ENCODE measurements at places on chromosomes 4 and X.
A peak's percentile ranks its signal among the peaks of the same experiment; 100 is the strongest.

GRCh38 chr4:168636506-168637196 is 139.8 kb downstream of the PALLD start:
- DNase-seq: peak; percentile 93

GRCh38 chr4:110361921-110362320 is 114.0 kb upstream of the ENPEP start:
- DNase-seq: no peak

GRCh38 chrX:118976599-118977340 is 2.4 kb downstream of the LONRF3 start:
- DNase-seq: no peak

DNA sequence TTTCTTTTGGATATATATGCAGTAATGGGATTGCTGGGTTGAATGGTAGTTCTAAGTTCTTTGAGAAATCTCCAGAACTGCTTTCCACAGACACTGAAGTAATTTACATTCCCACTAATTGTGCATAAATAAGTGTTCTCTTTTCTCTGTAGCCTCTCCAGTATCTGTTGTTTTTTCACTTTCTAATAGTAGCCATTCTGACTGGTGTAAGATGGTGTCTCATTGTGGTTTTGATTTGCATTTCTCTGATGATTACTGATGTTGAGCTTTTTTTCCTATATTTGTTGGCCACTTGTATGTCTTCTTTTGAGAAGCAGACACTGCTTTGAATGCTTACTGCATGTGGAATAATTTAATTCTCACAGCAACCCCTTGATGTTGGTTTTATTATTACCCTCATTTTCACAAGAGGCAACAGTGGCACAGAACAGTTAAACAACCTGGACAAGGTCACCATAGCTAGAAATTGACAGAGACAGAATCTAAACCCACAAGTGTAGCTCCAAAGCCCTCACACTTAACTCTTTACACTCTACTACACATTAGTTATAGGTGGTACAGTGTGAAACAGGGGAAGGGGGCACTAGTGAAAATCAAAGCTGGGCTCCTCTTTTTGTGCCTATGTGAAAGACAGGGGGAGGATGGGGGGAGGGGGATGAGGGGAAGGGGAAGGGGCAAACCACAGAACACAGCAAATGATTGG is 96.1 kb downstream of the REELD1 start:
- DNase-seq: no peak

DNA sequence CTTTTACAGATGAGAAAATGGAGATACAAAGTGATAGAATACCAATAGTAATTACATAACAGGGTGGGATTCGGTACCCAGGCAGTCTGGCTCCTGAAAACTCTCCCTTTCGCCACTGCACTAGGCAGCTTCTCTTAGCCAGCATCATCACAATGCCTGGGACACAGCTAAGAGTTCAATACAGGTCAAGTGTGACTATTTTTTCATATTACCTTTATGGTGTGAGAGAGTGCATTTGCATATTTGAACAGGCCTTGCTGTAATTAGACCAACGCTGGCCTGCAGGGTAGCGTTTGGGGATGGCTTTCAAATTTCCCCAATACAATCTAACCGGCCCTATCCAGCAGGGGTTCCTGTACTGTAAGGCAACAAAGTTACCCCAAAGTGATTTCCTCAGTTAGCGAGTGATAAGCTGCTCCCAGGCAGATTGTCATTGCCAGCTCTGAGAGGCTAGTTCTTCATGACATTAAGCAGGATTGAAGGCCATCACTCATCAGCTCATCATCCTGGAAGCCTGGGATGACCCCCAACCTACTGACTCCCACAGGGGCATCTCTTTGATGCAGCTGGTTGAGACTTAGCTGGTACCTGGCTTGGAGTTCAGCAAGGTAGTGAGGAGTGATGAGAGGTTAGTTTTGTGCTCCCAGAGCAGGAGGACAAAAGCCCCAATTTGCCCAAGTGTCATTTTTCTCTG is 836.8 kb upstream of the LCORL start:
- DNase-seq: no peak

DNA sequence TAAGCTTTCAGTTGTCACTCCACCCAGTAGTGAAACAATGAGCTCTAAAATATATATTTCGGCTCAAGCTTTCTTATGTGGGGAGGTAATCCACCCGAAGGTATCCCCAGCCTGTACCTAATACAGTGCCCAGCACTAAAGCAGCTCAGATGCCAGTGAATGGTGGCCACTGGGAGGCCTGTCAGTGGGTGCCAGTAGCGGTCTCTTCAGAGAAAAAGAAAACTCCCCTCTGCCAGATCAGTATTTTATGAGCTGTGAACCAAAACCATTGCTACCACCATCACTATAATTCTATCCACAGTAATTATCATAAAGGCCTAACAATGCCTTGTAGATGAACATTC is 835 bp upstream of the NFKB1 start:
- no peak for DNase-seq

GRCh38 chrX:21691512-21692018 is 33.4 kb upstream of the KLHL34 start:
- no peak for DNase-seq

DNA sequence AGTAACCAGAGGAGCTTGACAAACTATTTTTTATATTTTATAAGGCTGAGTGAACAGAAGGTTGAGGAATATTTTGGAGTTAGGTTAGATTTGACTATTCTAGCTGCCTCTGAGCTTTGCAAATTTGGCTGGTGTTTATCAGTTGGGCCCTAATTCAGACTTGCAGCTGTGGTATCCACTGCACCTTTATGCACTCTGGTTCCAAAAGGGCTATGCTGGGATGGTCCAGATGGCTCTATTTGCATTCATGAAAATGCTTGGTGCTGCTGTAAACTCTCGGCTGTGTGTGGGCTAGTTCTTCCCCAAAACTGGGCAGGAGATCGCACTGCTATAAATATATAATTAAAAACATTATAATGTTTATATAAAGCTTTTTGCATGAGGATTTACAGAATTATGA is 106.3 kb downstream of the REPS2 start:
- DNase-seq: peak; percentile 22

- DNase-seq: no peak
These were observed 321.2 kb downstream of the CAMK2D start for GRCh38 chr4:113440371-113440770.

- DNase-seq: no peak
These were observed 492.5 kb downstream of the GALNTL6 start for GRCh38 chr4:172305698-172306097.

GRCh38 chr4:161522031-161522430 is 641.8 kb downstream of the FSTL5 start:
- no peak for DNase-seq

DNA sequence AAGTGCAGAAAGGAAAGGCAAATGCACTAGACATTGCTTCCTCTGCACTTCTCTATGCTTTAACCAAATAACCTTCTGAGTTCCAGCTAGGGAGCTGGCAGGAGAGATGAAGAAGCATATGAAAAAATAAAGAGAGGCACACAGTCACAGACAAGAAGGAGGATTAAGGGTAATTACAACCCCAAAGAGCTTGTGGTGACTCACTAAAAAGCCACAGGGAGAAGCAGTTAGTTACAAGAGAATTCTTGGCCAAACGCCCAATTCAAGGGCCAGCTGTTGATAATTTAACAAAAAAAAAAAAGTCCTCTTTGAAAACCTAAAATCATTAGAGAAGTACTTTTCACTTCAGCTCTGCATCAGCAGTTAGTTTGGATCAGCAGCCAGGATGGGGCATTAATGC is 478.0 kb downstream of the KCNIP4 start:
- peak; percentile 5 for DNase-seq

GRCh38 chr4:110088670-110089069 is 109.7 kb downstream of the ELOVL6 start:
- peak; percentile 59 for DNase-seq

- DNase-seq: no peak
These were observed 14.1 kb downstream of the CD40LG start for GRCh38 chrX:136662104-136662503.

- no peak for DNase-seq
These were observed 13.8 kb downstream of the RAB28 start for GRCh38 chr4:13470379-13470778.

GRCh38 chr4:128835498-128836222 is 26.2 kb downstream of the JADE1 start:
- peak; percentile 78 for DNase-seq

DNA sequence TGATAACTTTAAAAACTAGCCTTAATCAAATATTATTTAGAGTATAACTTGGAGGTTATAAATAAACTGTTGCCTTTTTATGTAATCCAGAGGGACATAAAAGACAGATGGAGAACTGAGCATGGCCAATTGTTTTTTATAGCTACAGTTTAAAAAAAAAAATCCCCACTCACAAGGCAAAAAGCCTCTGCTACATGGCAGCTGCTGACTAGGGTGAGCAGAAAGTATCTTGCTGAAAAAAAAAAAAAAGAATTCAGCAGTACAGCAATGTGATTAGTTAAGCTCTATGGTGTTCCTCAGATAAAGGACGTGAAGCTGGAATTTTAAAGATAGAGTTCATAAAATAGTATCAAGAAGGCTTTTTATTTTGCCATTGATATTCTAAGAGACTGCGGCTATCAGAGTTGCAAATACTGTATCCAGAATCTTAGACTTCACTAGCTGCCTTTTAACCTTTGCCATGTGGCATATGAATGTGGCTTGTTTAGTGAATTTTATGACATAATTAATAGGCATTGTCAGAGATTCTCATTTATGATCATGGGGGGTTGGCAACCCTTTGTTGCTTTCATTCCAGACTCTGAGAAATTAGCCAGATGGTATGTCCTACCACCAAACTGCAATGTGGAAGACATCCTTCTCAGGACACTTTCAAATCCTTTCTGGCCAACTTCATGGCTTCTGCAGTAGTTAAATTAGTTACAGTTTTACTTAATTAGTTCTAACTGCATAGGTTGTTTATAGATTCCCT is 498.0 kb downstream of the STPG2 start:
- DNase-seq: no peak

- no peak for DNase-seq
These were observed 45.4 kb downstream of the ANTXR2 start for GRCh38 chr4:80027611-80028010.

GRCh38 chr4:128880662-128881061 is 71.2 kb downstream of the JADE1 start:
- DNase-seq: no peak

- no peak for DNase-seq
These were observed 27.3 kb upstream of the NEIL3 start for GRCh38 chr4:177282284-177282835.

GRCh38 chr4:37601531-37601930 is 84.6 kb downstream of the RELL1 start:
- DNase-seq: peak; percentile 95

GRCh38 chr4:4383085-4383484 is 3.8 kb upstream of the NSG1 start:
- no peak for DNase-seq

DNA sequence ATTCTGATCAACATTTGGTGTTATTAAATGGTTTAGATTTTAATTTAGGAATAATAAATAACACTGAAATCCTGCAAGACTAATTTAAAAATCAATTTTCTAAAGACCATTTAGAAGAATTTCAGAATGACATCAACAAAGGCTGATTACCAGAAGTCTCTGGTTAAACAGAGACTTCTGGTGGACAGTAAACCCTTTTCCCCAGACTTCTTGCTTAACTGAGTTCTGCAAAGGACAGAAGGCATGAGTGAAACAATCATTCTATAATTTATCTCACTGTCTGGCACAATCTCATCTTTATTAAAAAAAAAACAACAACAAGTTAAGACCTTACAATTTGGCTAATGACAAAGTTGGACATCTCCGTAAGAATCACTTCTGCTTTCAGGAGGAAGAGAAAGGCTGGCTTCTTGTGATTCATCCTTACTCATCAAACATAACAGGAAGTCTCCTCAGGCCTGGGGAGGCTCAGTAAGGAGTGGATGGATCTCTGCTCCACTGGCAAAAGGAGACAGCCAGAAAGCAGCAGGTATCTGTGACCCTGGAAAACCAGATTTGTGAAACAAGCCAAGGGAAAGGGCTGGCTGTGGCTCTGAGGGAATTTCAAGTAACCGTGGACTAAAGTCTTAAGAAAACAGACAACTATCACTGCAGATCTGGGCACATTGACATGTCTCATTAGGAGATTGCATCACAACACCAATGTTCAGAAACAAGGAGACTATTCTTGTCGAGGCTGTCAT is 908 bp upstream of the TLR6 start:
- peak; percentile 86 for DNase-seq

DNA sequence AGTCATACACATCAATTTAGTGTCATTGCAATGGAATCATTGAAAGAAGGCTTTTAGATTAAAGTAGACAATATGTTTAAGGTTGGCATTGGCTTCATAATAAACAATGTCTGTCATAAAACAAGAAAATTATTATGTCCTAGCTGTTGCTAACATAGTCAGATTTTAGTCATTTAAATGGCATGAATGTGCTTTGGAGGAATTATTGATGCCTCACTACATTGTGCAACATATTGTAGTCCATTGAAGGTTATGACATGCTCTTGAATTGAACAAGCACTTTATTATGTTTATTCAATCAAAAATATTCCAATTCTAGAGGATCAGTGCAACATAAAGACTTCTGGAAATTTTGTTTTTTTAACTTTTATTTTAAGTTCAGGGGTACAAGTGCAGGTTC is 489.8 kb upstream of the AMOT start:
- no peak for DNase-seq

GRCh38 chr4:98939892-98940298 is 11.0 kb upstream of the EIF4E start:
- peak; percentile 88 for DNase-seq

DNA sequence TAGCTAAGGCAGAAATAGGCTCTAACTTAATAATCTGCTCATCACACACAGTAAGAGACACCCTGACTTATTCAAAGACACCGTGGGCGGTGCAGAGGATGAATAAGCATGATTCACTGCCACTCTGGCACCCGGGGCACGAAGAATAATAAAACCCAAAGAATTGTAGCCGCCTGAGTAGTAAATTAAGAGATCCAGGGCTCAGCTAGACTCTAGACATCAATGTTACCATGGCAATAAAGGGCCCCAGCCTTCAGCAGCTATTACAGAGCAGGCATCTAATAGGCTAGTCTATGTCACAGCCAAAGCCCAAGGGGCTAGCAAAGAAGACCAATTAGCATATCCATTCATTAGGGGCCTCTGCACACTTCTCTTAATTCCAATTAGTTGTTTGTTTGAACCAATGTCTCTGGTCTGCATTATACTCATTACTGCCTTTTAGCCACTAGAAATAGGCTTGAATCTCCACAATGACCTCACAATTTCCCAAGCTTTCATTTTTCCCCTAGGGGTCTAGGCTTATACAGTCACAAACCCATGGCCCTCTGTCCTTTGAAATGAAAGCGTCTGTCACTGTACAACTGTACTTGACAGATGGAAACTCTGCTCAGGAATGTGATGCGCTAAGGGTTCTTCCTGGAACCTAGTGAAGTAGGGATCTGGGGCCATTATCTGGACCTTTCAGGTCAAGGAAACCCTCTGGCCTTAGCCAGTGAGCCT is 3.0 kb upstream of the ATP1B4 start:
- DNase-seq: peak; percentile 2

DNA sequence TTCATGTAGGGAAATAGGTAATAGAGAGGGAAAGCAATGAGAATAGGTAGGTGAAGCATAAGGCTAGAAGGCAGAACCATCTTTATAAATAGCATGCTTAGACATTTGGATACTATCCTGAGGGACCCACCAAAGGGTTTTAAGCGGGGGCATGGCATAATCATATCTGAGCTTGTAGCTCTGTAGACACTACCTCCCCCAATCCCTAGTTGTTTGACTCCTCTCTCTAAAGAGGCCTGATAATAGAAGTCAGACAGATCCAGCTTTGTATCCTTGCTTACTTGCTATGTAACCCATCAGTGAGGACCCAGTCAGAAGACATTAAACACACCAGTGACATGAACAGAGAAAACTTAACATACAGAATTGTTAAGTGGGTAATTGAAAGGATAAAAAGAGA is 58.7 kb downstream of the SCFD2 start:
- DNase-seq: no peak

- DNase-seq: no peak
These were observed 10.3 kb downstream of the PLCXD1 start for GRCh38 chrX:291411-291901.
